Fibroblast of skin of back (primary cell): ENCODE measurements at places on chromosomes 4 and X.
A peak's percentile ranks its signal among the peaks of the same experiment; 100 is the strongest.

- DNase-seq, result no peak
Measured at GRCh38 chrX:148872161-148872535, 371.7 kb downstream of the AFF2 start.

- no peak for DNase-seq
Measured at GRCh38 chr4:129278868-129279267, 182.9 kb downstream of the C4orf33 start.

DNA sequence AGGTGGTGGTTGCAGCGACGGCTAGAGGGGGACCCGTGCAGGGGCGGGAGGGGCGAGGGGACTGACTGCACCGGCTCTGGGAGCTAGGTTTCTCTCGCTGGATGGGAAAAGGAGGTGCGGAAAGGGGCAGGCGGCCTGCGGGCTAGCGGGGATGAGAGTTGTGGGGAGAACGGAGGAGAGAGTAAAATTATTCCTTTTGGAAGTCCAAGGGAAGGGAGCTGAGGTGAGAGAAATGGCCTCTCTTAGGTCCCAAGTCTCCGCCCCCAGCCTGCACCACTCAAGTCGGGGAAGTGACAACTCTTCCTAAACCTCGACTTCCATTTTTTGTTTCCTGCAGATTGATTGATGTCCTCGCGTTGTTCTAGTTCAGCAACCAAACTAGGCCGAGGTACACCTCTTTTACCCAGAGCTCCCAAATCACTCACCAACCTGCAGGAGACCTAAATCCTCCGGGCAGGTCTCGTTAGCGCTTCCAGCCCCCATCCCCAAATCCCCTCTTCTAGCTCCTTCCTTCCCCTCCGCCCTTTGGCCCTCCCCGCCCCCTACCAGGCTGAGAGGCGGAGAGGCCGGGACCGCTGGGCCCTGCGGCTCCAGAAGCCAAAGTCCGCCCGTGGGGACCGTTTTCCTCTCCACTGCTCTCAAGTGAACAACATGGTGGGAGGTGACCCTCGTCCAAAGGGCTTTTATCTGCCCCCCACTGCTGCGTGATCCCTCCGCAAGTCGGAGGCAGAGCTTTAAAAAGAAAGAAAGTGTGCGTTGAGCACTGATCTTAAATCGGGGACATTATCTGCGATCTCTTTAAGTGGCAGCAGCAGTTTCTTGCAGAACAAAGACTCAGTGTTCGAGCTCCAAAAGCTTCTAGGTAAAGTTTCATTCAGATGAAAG lies 7.3 kb downstream of the PITX2 start:
- no peak for DNase-seq

- DNase-seq, result no peak
Measured at GRCh38 chr4:77619408-77619807, 13.8 kb downstream of the CXCL13 start.

DNA sequence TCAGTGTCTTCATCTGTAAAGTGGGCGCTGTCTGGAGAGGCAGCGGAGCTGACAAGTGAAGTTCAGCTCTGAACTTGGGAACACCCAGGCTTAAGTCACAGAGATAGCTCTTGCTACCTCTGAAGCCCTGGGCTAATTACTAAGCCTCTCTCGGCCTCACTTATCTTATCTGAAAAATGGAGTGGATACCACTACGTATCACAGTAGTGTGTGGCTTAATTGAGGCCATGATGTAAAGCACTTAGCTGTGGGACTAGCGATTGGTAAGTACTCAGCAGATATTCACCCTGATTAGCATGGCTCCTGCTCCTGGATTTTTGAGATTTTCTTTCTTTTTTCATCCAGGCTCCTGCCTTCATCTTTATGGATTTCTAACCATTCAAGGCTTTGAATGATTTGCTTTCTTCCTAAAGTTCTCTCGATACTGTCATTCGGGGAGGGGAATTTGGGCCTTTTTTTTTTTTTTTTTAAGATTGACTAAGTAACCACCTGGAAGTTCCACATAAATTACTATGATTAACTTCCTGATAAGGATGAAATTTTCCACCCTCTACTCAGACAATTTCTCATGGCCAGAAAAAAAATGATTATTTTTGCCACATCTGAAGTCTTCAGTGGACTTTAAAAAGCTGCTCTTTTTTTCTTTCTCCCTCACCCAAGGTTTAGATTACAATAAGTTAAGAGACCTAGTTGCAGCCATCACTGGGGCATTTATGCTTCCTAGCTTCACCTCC lies 17.1 kb downstream of the LDB2 start:
- DNase-seq, result no peak

DNA sequence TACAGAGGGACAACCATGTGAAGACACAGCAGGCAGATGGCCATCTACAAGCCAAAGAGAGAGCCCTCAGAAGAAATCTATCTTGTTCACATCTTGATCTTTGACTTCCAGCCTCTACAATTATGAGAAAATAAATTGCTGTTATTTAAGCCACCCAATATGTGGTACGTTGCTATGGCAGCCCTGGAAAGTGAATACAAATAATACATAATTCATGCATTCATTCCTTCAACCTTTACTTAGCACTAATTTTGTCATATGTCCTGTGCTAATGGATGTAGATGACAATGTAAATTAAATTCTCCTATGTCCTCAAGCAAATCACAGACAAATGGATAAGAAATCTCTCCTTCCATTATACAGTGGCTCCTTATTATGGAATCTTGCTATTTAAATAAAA lies 361.6 kb downstream of the PACRGL start:
- no peak for DNase-seq

DNA sequence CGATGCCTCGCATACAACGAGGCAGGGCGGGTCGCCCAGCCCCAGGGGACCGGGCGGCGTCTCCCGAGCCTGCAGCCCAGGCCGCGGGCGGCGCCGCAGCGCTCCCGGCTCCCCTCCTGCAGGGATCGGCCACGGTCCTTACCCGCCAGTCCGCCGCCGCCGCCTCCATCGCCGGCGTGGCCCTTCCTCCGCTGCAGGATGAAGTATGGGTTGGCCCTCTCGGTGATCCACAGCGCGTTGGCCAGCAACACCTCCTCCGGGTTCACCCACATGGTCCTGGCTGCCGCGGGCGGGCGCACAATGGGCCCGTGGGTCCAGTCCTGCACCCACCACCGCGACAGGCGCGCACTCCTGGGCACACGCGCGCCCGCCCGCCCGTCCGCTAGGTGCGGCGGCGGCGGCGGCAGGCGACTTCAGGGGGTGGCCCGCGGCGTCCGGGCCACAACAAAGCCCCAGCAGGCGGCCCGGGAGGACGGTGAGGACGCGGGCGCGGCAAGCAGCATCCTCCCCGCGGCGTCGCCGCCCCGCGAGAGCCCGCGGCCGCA lies 339 bp downstream of the TBC1D9 start:
- peak; percentile 61 for DNase-seq

- DNase-seq, result no peak
Measured at GRCh38 chrX:154313147-154313546, 17.6 kb downstream of the TKTL1 start.
